Activated T-cell treated with anti-CD3 and anti-CD28 coated beads, Interleukin-2, amount 50 U/mL, for 48 hours (primary cell): ENCODE measurements at places on chromosomes 16 and 17.

DNA sequence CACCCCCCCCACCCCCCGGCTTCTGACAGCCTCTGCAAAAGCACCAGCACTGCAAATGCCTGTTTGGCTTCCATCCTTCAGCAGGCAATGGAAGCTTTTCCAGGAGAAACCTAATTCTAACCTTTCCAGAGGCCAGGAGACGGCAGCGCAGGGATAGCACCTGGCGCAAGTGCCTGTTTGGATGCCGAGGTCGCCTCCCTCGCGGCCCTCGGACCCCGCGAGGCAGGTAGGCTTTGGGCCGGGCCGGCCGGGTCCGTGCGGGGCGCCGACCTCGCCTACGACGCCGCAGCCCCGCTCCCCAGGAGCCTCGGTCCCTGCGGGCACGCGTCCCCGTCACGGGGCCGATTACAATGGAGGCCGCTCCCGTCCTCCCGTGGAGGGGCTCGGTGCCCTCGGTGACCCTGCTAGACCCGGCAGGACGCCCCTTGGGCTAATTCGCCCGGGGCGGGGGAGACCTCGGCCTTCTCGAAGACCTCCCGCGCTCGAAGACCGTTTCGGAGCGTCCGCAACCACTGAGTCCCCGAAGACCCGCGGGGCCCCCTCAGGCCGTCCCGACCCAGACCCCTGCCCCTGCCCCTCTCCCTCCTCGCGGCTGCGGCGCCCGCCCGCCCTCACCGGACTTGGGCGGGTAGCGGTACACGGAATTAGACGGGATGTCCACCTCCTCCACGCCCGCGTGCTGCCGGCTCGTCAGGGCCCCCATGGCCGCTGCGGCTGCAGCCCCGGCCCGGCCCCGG, 587 bp downstream of the RNF157 start:
- peak; percentile 45 for DNase-seq

DNA sequence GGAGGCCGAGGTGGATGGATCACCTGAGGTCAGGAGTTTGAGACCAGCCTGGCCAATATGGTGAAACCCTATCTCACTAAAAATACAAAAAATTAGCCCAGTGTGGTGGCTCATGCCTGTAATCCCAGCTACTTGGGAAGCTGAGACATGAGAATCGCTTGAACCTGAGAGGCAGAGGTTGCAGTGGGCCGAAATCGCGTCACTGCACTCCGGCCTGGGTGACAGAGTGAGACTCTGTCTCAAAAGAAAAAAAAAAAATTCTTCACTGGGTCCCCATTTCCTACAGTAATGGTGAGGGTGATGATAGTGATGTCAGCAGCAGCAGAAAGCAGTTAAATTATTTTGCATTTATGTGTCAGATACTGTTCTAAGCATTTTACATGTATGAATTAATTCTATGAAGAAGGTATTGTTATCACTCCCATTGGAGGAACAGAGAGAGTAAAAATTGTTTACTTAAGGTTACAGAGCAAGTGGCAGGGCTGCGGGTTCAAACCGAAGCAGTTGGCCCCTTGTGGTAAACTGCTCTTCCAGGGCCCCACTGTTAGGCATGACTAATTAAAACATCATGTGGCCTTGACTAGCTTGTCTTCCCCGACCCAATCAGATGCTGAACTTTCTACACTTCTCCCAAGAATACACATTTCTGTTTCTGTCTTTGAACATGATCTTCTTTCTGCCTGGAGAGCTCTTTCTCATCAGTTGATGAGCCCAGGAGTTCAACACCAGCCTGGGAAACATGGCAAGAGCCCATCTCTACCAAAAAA, 45.8 kb downstream of the STAT3 start:
- DNase-seq, result no peak

DNA sequence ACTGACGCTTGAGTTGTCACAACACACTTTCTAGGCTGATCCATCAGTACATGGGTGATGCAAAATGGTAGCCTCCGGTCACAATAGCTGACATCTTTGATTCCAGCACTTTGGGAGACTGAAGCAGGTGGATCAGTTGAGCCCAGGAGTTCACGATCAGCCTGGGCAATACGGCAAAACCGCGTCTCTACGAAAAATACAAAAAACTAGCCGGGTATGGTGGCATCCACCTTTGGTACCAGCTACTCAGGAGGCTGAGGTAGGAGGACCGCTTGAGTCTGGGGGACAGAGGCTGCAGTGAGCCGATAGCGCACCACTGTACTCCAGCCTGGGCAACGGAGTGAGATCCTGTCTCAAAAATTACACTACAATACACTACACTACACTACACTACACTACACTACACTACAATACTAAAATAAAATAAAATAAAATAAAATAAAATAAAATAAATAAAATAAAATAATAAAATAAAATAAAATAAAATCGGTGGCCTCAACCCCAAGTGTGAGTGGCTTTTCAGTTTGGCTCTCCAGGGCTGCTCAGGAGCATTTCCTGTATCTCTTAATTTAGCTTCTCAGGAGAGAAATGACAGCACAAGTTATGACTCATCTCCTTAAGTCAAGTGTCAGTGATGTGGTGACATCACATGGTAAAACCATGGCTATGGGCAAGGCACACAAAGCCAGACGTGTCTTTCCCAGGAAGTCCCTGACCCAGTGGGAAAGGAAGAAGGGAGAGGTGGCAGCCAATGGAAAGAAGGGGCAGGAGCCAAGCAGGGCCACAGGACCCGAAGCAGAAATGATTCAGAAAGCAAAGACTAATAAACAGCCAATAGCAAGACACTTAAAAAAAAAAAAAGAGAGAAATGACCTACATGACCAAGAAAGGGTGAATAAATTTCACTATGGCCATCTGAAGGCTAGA, 75.3 kb upstream of the TBC1D3K start:
- DNase-seq, result peak; percentile 52

DNA sequence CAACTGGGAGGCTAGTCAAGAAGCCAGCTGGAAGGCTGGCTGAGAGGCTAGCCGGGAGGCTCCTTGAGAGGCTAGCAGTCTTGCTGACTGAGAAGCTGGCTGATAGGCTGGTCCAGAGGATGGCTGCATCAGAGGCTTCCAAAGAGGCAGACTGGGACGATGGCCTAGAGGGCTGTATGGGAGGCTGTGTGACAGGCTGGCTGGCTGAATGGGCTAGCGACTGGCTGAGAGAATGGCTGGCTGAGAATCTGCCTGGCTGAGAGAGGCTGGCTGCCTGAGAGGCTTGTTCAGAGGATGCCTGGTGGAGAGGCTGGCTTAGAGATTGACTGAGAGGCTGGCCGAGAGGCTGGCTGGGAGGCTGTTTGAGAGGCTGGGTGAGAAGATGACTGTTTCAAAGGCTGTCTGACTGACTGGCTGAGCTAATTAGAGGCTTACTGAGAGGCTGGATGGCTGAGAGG, 34.8 kb upstream of the ACSM2B start:
- DNase-seq, result no peak

GRCh38 chr17:76917829-76918228, 49.6 kb downstream of the MGAT5B start:
- no peak for DNase-seq

GRCh38 chr16:58094791-58095574, 34.2 kb downstream of the CFAP20 start:
- no peak for DNase-seq

- DNase-seq, result no peak
These were observed 87.3 kb upstream of the CORO6 start for GRCh38 chr17:29709866-29710519.

DNA sequence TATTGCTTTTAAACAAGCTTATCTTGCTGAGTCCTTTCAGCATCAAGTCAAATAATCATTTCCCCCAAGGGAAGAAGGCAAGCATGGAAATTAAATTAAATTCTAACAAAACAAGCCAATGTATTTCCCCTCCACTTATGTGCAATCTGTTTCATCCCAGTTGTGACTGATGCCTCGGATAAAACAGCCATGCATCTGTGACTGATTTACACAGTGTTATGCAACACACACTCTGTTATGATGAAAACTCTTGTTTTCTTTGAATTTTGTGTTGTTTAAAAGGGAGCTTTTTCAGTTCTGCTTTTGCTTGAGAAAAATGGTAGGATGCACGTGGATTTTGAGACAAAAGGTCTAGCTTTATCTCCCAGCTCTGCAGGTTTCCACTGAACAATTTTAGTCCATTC, 32.6 kb downstream of the TMEM100 start:
- no peak for DNase-seq

- DNase-seq, result no peak
These were observed 10.1 kb downstream of the C16orf90 start for GRCh38 chr16:3485097-3485745.

DNA sequence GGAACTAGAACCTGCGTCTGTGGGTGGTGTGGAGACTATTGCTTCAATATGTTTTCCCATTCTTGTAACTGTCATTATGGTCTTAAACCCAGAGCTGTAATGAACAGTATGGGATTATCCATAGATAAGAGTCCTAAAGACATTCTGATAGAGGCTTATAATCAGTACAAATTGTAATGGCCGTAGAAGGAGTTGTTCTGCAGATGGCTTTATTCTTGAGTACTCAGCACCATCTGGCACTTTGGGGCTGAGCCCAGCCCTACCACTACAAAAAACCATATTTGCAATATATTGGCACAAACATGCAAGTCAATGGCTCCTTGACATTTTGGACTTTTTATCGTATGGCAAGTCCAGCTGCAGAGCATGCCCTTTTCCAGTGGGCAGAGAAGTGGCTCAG, 150.0 kb downstream of the HS3ST4 start:
- DNase-seq, result no peak

DNA sequence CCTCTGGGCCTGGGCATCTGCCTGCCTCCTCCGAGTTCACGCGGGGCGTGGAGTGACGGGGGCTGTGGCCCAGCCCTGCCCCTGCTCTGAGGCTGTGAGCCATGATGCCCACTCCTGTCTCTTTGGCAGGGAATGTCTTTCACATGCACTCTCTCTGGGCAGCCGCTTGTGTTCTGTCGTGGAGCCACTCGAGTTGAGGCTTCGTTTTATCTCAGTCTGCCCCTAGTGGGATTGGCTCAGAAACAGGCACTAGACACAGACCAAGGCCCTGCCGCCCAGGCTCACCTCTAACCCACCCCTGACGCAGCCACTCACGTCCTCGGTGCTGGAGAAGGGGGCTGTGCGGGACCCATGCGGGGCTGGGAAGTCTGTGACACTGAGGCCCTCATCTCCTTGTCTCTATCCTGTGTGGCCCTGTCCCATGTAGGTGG, 67.5 kb upstream of the KCTD5 start:
- no peak for DNase-seq

- DNase-seq, result no peak
These were observed 7.8 kb downstream of the TSPOAP1 start for GRCh38 chr17:58320570-58321323.

- peak; percentile 92 for DNase-seq
These were observed 1.5 kb downstream of the TNFRSF12A start for GRCh38 chr16:3021449-3022207.

DNA sequence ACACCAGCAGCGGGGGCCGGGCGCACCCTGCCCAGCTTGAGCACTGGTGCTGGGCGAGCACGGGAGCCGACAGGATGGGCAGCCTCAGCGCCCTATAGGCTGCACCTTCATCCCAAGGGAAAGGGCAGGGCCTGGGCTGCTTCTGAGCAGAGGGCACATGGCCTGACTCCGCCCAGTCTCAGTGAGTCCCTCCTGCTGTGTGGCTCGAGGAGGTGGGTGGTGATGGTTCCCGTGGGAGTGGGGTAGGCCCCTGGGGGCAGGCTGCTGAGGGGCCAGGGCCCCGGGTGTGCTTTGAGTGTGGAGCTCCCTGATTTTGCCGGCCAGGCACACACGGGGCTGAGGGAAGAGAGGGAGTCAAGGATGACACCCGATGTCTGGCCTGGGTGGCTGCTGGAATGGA, 37.9 kb downstream of the TSC2 start:
- DNase-seq, result no peak

DNA sequence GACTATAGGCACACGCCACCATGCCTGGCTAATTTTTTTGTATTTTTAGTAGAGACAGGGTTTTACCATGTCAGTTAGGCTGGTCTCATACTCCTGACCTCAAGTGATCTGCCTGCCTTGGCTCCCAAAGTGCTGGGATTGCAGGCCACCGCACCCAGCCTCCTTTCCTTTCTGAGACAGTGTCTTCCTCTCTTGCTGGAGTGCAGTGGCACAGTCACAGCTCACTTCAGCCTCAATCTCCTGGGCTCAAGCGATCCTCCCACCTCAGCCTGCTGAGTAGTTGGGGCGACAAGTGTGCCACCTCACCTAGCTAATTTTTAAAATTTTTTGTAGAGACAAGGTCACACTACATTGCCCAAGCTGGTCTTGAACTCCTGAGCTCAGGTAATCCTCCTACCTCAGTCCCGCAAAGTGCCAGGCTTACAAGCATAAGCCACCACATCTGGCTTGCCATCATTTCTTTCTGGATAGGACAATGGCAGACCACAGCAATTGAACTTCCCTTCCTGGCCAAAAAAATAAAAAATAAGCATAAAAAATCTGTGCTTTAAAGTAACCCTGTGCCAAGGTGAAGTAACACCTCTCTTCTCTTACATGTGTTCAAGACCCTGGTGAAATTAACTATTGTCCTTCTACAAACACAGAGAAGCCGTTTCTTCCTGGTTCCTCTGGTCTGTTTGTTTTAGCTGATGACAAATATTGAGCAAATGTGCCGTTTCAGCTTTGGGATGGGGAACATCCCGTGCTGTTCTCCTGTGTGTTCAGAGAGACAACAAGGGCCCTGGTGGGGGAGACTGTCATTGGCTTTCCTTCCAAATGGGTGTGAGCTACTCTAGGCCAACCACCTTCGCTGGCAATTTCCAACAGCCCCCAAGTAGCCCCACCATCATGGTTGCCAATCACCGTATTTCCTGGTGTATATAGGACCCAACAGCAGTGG, 60.2 kb downstream of the EMP2 start:
- no peak for DNase-seq

- DNase-seq, result no peak
These were observed 1.7 kb downstream of the AKTIP start for GRCh38 chr16:53501216-53501859.
